ENCODE measurements at places on chromosomes 6 and 20. TPM values are rescaled to one million over a fixed set of nuclear protein-coding genes. Genes with fewer than 3 reads are reported as not detected.

DNA sequence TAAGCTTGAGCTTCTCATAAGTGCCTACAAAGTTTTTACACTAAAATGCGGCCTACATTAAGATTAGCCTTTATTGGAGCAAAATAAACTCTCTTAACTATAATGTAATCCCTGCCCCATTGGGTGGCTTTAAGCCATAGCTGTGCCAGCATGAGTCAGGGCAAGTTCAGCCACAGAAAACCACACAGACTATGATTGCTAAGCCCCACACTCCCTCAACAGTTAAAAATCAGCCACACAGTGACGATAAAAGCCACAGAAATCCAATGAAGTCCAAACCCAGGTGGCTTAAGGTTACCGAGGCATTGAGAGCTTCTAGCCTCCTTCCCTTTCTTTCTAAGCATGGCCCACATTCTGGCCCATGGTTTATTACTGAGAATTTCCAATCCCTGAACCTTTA is 61.6 kb downstream of the GRM1 start:
- no peaks in the 10 kb centered on the region for H3K4me1 ChIP-seq
- H3K27ac ChIP-seq = no peak overlapping the region
- H3K36me3 ChIP-seq = no peaks in the 10 kb centered on the region
- H3K27me3 ChIP-seq = no peaks in the 10 kb centered on the region
- H3K4me3 ChIP-seq = no peak overlapping the region

- no peaks in the 10 kb centered on the region for H3K27me3 ChIP-seq
- no peak overlapping the region for H3K4me3 ChIP-seq
- H3K4me1 ChIP-seq = no peaks in the 10 kb centered on the region
- H3K36me3 ChIP-seq = no peaks in the 10 kb centered on the region
These were observed 45.3 kb upstream of the IFNGR1 start for GRCh38 chr6:137264311-137265075.

- peaks cover 45% of the 10 kb centered on the region for H3K27me3 ChIP-seq
- H3K4me3 ChIP-seq = no peak overlapping the region
- DNase-seq = peak; percentile 19
- peaks cover 6% of the 10 kb centered on the region for H3K4me1 ChIP-seq
- H3K27ac ChIP-seq = no peak overlapping the region
These were observed 150.4 kb upstream of the PHACTR3 start for GRCh38 chr20:59453759-59454560.

DNA sequence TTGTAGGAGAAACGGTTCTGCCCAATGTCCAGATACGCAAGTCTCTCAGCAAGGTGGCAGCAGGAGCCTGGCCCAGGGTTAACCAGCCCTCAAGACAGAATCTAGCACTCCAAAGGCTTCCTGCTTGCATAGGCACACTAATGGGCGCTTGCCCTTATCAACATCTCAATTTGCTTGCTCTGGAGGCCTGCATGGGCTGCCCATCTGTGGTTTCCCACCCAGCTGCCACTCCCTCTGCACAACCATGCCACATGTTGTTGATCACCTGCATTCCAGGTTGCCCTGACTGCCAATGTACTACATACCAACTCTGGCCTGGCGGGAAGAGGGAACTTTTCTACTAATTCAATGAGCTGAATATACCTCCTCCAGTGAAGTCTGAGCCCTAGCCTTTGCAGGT is 74.6 kb downstream of the ATG5 start:
- H3K27ac ChIP-seq = no peak overlapping the region
- H3K4me3 ChIP-seq = no peak overlapping the region
- H3K27me3 ChIP-seq = no peaks in the 10 kb centered on the region
- no peaks in the 10 kb centered on the region for H3K4me1 ChIP-seq

GRCh38 chr6:149224399-149224798 is 93.1 kb upstream of the TAB2 start:
- H3K27ac ChIP-seq = no peak overlapping the region
- peaks cover 11% of the 10 kb centered on the region for H3K4me1 ChIP-seq
- no peak for DNase-seq
- H3K27me3 ChIP-seq = no peaks in the 10 kb centered on the region
- no peak overlapping the region for H3K4me3 ChIP-seq

- no peak overlapping the region for H3K27ac ChIP-seq
- H3K27me3 ChIP-seq = no peaks in the 10 kb centered on the region
- no peak for DNase-seq
- no peak overlapping the region for H3K4me3 ChIP-seq
These were observed 36.5 kb downstream of the NOX3 start for GRCh38 chr6:155419161-155419560.

DNA sequence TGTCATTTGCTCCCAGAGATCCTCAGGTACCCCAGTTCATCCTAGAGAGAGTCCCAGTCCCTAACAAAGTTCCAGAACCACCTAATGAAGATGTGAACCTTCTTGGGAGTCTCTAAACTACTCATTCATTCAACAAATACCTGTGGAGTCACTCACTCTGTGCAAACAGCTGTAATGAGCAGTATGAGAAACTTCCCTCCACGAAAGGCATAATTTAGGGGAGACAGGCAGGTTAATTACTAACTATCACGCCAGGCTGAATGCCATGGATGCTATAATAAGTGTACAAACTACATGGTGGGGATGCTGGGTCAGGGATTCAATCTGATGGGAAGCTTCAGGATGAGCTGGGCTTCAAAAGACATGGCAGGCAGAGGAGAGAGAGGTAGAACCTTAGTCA is 70.1 kb upstream of the AFDN start:
- H3K4me1 ChIP-seq = peaks cover 9% of the 10 kb centered on the region
- H3K27ac ChIP-seq = no peak overlapping the region
- H3K27me3 ChIP-seq = no peaks in the 10 kb centered on the region
- no peaks in the 10 kb centered on the region for H3K36me3 ChIP-seq

- no peak overlapping the region for H3K4me3 ChIP-seq
- peaks cover 7% of the 10 kb centered on the region for H3K4me1 ChIP-seq
- no peaks in the 10 kb centered on the region for H3K36me3 ChIP-seq
- H3K27ac ChIP-seq = no peak overlapping the region
These were observed 275.5 kb downstream of the PTPRK start for GRCh38 chr6:128244751-128245405.

- H3K4me1 ChIP-seq = peaks cover 7% of the 10 kb centered on the region
- peaks cover 34% of the 10 kb centered on the region for H3K27me3 ChIP-seq
- no peak overlapping the region for H3K27ac ChIP-seq
- H3K4me3 ChIP-seq = no peak overlapping the region
These were observed 7.5 kb upstream of the FOXP4 start for GRCh38 chr6:41538556-41539182.

GRCh38 chr20:53655625-53656292 is 62.1 kb upstream of the ZNF217 start:
- H3K27ac ChIP-seq = peak overlapping the region; percentile 28
- no peak overlapping the region for H3K4me3 ChIP-seq
- H3K36me3 ChIP-seq = no peaks in the 10 kb centered on the region
- H3K4me1 ChIP-seq = peaks cover 51% of the 10 kb centered on the region

GRCh38 chr20:19712721-19713260 is 45.3 kb upstream of the RIN2 start:
- H3K4me1 ChIP-seq = no peaks in the 10 kb centered on the region
- no peaks in the 10 kb centered on the region for H3K36me3 ChIP-seq
- no peak overlapping the region for H3K4me3 ChIP-seq
- H3K27me3 ChIP-seq = no peaks in the 10 kb centered on the region
- DNase-seq = no peak

DNA sequence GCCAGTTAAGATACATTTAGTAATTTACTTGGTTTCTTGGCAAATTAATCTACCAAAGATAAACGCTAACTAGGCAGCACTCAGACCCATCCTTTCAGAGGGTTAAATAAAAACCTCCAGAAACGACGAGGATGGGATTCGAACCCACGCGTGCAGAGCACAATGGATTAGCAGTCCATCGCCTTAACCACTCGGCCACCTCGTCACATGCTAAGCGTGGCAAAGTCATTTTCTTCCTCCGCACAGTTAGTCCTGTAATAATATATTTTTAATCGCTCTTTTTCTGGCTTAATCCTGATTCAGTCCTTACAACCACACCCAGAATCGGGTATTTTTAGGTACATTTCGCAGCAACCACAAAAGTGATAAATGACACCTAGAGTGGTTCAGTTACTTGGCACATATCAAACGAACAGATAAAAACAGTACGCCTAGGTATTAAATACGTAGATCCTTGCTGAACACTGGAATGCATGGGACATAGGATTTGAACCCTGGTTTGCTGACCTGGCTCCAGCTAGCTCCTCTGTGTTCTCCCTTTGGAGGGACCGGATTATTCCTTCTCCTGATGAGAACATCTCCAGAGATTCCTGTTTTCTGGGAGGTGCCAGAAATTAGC is 71.6 kb downstream of the GPX5 start:
- DNase-seq = no peak
- no peaks in the 10 kb centered on the region for H3K4me1 ChIP-seq
- no peak overlapping the region for H3K27ac ChIP-seq
- H3K36me3 ChIP-seq = no peaks in the 10 kb centered on the region

GRCh38 chr20:8671370-8671961 is 397.4 kb upstream of the PLCB4 start:
- H3K4me3 ChIP-seq = no peak overlapping the region
- peaks cover 15% of the 10 kb centered on the region for H3K4me1 ChIP-seq
- H3K36me3 ChIP-seq = no peaks in the 10 kb centered on the region
- DNase-seq = no peak
- H3K27me3 ChIP-seq = no peaks in the 10 kb centered on the region

DNA sequence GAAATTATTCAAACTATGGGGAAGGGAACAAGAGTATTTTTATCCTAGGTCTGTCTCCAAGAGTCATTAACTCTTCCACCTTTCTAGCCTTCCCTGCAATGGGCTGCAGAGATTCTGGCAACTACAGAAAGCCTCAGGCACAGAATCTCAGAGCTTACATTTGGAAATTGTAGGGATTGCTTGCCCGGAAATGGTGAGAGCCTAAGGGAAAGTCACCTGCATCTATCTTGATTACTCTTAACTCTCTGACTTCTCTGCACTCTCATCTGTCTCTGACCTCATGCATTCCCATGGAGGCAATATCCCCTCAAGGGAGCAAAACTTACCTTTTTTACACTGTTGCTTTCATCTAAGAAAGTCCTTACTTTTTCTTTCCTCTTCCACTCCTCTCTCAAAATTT is 513.2 kb upstream of the MARCKS start:
- H3K4me3 ChIP-seq = no peak overlapping the region
- no peak overlapping the region for H3K27ac ChIP-seq
- H3K4me1 ChIP-seq = no peaks in the 10 kb centered on the region
- H3K27me3 ChIP-seq = no peaks in the 10 kb centered on the region
- H3K36me3 ChIP-seq = no peaks in the 10 kb centered on the region

DNA sequence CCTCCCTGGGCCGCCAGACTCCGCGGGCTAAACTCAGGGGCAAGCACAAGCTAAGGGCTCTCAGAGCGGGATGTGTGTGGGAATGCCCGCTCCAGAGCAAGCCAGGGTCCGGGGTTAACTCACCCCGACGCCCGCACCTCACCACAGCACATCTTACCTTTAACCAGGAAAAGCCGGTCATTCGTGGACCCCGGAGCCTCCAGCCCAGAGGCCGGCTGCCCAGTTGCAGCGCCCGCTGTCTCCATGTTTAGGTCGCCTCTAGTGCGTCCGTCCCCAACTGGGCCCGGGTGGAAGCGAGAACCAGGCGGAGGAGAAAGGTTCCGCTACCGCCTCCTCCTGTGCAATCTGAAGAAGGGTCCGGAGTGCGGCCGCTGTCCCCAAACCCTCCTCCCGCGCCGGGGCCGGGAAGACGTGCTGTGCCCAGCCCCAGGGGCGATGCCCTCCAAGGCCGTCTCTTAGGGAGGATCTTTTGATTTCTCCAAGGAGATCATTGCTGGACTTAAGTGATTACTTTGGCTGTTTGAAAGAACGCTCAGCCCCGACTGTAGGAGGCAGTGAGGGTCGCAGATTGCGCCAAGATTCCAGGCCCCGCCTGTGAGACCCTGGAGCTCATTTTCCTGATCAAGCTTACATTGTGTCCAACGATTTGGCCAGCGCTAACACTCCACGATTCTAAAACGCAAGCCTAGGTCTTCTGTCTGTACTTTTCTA is at the start of gene TMEM242:
TMEM242 (minus strand) TSS at position 265 of the 711 bp plus-strand sequence; CDS start at position 245, 20 bp downstream.
- no peaks in the 10 kb centered on the region for H3K27me3 ChIP-seq
- peak within 1 kb of the TSS; percentile 88 for H3K4me3 ChIP-seq
- H3K27ac ChIP-seq = peak within 1 kb of the TSS; percentile 90
- peak; percentile 93 for DNase-seq
- H3K4me1 ChIP-seq = peaks cover 29% of the 10 kb centered on the region

DNA sequence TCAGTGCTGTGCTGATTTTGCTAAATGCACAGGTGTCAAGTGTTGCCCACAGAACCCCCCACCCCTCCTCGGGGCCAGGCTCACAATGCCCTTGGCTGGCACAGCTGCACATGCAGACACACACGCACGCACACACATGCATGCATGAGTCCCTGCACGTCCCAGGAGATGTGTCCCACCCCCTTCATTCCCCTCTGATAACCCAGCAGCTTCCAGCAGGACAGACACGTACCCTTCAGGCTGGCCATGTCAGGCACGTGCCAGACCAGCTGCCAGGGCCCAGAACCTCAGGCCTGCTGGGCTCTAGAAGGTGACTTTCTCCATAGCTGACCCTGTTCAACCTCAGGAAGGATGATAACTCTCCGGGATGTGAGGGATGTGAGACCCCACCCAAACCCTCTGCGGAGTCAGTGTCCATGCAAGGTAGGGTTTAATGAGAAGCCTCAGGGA is 44.4 kb downstream of the MRPL14 start:
- no peak overlapping the region for H3K4me3 ChIP-seq
- DNase-seq = no peak
- no peaks in the 10 kb centered on the region for H3K36me3 ChIP-seq

DNA sequence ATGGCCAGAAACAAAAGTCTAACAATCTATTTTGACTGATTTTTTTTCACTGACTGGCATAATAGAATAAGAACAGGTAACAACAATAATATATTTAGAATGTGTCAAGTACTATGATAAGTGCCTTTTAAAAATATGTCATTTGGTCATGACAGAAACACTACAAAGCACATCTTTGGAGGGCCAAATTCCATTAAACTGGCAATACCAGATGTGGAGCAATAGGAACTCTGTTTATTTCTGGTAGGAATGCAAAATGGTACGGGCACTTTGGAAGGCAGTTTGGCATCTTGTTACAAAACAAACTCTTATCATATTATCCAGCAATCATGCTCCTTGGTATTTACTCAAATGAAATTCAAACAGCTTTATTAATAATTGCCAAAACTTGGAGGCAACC is 39.3 kb downstream of the TENT5A start:
- H3K36me3 ChIP-seq = no peaks in the 10 kb centered on the region
- no peak overlapping the region for H3K27ac ChIP-seq
- peaks cover 3% of the 10 kb centered on the region for H3K4me1 ChIP-seq
- no peak overlapping the region for H3K4me3 ChIP-seq
- DNase-seq = no peak

GRCh38 chr20:46998477-46999240 is 104.0 kb downstream of the EYA2 start:
- no peak overlapping the region for H3K4me3 ChIP-seq
- no peaks in the 10 kb centered on the region for H3K4me1 ChIP-seq
- H3K36me3 ChIP-seq = no peaks in the 10 kb centered on the region
- DNase-seq = no peak

GRIK2 gene
- total RNA-seq = 6.9 TPM

NOTCH4 gene
- 17.4 TPM for total RNA-seq

PAK5 gene
- total RNA-seq = not detected

PDYN gene
- total RNA-seq = not detected

PCK1 gene
- 0.37 TPM for total RNA-seq

SLCO4A1 gene
- total RNA-seq = 2.1 TPM

MUCL3 gene
- not detected for total RNA-seq

NRSN1 gene
- not detected for total RNA-seq

ZBTB22 gene
- 17.5 TPM for total RNA-seq

MYL9 gene
- total RNA-seq = 2,213 TPM
